Activated CD8-positive, alpha-beta memory T cell treated with anti-CD3 and anti-CD28 coated beads, Interleukin-2, amount 10 ng/mL, durations not matched to agents 7 days and 5 days (primary cell): ENCODE measurements at places on chromosomes 13 and 19. TPM values are rescaled to one million over a fixed set of nuclear protein-coding genes. Genes with fewer than 3 reads are reported as not detected.
A peak's percentile ranks its signal among the peaks of the same experiment; 100 is the strongest.

DNA sequence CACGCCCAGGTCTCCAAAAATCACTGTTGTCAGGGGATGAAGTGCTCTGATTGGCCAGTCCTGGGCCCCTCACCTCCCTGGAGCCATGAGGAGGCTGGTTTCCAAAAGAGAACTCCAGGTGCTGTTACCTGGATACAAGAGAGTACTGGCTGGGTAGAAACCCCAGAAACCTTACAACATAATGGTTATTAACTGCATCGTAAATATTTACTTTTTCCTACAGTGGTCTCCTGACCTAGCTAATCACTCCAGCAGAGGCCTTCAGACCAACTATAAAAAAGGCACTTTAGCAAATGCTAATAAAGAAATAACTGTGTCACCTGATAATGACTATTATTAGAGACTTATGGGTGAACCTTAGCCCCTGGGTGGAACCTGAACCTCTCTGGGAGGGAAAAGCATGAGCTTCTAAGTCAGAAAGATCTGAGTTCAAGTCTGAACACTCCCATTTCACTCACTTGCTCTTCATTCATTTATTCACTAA is 1.5 kb upstream of the IGSF23 start:
- no peak for DNase-seq

GRCh38 chr19:45866400-45867176 is 2.5 kb downstream of the FOXA3 start:
- no peak for DNase-seq

DNA sequence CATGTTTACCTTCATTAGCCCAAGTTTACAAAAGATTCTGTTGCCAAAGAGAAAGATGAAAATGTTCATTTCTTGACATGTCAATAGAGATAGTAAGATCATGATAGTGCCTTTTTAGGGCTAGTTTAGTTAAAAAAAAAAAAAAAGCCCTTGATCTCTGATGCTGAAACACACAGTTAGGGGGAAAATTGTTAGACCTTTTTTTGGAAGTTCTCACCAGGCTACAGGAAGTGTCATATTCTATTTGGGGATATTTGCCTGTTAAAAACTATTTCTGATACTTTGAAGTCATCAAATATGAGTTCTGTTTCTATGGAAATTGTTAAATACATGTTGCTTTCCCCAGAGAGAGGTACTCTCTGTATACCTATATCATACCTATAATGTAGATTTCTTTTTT is 21.6 kb downstream of the SLAIN1 start:
- DNase-seq = no peak

GRCh38 chr13:95180513-95181245 is 120.6 kb downstream of the ABCC4 start:
- no peak for DNase-seq

DNA sequence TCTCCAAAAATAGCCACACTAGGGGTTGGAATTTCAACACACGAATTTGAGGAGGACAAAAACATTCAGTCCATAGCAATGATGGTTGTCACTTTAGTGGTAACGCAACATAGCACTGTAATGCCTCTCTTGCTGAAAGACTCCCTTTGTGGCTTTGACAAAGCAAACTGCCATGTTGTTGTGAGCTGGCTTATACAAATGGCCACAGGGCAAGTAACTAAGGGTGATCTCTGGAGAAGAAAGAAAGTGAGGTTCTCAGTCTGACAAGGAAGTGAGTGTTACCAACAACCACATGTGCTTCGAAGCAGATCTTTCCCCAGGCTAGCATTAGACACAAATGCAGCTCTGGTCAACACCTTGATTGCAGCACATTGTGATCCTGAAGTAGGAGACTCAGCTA is 79.1 kb upstream of the PCDH17 start:
- no peak for DNase-seq

DNA sequence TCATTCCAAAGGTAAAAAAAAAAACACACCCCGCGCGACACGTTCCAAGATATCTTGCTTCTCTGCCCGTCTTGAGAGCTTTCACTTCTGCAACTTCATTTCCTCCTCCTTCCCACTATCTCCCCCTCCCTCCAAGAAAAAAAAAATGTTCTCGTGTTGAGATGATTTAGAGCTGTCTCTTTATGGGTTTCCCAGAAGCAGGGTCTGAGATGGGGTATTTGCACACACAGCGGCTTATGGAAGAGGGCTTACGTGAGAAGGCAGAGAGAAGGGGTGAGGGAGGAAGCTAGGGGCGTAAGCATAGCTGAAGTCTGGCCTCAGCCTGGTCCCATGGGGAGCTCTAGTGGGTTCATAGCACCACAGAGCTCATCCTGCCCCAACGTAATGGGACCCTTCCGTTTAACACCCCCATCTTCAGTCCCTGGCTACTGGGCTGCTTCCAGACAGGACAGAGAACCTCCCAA is 31.3 kb upstream of the USE1 start:
- DNase-seq = peak; percentile 76

GRCh38 chr19:4693471-4694121 is 23.5 kb upstream of the MYDGF start:
- no peak for DNase-seq

DNA sequence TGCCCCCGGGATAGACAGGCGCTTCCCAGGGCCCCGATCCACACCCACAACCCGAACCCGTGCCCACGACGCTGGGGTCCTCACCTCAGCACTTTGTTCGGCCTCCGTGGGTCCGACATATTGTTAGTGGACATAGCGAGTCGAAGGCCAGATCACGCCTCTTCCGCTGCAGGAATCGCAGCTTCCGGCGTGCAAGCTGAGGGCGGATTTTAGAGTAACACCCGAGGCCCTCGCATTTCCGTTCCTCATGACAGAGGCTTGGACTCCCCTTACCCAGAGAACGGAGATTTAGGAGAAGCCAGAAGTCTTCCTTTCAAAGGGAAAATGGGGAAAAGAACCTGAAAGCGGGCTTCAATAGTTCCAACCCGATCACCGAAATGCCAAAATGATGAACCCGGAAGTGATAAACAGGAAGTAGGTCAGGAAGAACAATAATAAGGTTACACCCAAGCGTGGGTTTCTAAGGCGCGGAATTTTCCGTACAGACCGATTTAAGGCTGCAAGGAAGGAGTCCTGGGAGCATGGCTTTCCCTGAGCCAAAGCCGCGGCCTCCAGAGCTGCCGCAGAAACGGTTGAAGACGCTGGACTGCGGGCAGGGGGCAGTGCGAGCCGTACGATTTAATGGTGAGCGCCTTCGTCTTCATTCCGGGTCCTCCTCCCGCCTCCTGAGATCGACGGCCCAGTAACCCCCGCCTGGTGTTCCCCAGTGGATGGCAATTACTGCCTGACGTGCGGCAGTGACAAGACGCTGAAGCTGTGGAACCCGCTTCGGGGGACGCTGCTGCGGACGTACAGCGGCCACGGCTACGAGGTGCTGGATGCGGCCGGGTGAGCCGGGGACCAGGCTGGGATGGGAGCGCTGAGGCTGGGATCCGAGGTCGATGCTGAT is 2.9 kb downstream of the WDR83 start:
- DNase-seq = peak; percentile 84

DNA sequence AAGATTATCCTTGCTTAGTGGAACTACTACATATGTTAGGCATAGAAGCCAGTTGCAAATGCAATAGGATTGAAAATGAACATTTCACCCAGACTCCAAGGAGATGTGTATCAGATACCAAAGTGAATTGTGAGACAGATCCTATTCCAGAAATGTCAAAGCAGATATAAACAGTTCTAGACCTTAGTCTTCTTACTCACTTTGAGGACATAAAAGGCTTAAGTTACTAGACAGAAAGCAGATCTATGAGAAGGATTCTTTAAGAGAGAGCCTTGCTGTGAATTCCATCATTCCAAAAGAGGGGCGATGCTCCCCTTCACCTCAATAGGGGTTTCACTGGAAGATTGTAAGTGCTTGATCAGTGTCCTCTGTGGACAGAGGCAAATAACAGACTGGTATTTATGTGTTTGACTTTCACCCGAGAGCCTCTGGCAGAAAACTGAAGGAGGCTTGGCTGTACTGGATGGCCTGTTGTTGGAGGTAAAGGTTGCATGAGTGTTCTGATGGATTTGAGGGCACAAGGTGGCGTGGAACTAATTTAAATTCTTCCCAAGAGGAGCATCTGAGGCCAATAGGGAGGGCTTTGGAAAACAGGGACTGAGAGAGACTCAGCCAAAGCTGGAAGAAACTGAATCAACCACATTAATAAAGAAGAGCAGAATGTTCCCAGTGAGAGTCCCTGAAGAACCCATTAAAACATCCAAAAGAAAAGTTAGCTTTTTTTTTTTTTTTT is 194.8 kb downstream of the DCLK1 start:
- no peak for DNase-seq

- no peak for DNase-seq
These were observed 32.8 kb downstream of the KLF12 start for GRCh38 chr13:74101436-74101835.

GRCh38 chr19:29191005-29191404 is 21.9 kb downstream of the UQCRFS1 start:
- DNase-seq = no peak

DNA sequence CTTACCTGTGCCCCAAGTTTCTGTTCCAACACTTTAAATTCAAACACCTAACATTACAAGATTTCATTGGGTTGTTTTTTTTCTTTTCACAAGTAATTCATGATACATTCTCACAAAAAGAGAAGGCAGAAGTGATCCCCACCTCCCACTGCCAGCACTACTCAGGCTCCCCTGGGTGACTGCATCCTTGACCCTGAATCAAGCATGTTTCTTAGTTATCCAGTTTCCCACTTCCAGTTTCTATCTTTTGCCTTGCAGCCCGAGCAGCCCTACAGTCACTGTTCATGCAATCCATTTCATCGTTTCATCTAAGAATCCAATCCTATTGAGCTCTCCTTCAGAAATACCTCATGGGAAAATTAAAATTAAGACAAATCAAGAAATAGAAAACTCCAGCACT is 61.4 kb downstream of the RNASEH2B start:
- DNase-seq = no peak

DNA sequence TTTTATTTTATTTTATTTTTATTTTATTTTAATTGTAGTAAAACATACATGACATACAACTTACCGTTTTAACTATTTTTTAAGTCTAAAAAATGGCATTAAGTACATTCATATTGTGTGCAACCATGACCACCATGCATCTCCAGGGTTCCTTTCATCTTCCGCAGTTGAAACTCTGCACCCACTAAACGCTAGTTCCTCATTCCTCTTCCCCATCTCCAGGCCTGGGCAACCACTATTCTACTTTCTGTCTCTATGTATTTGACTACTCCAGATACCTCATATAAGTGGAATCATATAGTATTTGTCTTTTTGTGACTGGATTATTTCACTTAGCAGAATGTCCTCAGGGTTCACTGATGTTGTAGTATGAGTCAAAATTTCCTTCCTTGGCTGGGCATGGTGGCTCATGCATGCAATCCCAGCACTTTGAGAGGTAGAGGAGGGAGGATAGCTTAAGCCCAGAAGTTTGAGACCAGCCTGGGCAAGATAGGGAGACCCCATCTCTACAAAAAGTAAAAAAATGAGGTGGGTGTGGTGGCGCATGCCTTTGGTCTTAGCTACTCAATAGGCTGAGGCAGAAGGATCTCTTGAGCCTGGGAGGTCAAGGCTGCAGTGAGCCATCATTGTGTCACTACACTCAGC is 55.7 kb upstream of the ZNF507 start:
- DNase-seq = no peak

Gene IFNL1
- 0.26 TPM for total RNA-seq

Gene TNFRSF19
- 0.12 TPM for total RNA-seq

Gene MZF1
- total RNA-seq = 18.1 TPM

Gene PRSS57
- total RNA-seq = 0.59 TPM

Gene MIA
- not detected for total RNA-seq

Gene NDUFA3
- 121 TPM for total RNA-seq

Gene OR7D2
- not detected for total RNA-seq

Gene KIR2DL4
- total RNA-seq = 0.42 TPM

Gene NLRP4
- total RNA-seq = not detected
